Large intestine (tissue), 12 donors: ENCODE measurements at places on chromosomes 12 and 14. TPM values are rescaled to one million over a fixed set of nuclear protein-coding genes. Genes with fewer than 3 reads are reported as not detected.

DNA sequence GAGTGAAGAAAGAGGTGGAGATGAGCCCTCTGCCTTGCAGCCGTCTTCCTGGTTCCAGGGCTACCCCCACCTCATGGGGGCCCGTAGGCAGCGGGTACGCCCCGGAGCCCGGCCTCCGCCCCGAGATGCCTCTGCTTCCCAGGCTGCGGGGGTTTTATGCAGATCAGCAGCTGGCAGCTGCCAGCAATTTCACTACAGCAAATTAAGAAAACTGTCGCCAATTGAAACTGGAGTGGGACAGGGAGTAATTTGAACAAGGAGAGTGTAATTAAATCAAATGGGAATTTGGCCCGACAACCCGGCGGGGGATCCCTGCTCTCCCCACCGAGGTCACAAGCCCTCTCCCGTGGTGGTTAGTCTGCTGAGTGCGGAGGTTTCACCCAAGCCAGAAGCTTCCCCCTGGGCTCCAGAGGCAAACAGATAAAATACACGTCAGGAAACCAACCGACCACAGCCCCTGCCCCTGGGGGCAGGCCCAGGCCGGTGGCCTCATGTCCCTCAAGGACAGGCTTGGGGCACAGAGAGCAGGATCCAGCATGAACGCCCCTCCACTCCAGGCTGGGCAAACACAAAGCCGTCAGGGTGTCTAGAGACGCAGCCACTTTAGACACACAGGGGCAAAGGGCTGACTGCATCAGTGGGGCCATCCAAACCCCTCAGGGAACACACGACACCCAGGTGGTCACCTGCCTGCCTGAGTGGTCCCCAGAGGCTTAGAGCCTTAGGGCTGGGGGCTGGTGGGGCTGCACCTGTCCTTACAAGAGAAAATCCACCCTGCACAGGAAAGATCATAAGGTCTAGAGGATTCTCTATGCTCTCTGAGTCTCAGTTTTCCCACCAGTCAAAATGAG, 53.8 kb downstream of the TESC start:
- peak overlapping the region; percentile 6 for H3K27ac ChIP-seq
- H3K4me3 ChIP-seq: no peak overlapping the region
- H3K4me1 ChIP-seq: peaks cover 41% of the 10 kb centered on the region
- no peaks in the 10 kb centered on the region for H3K27me3 ChIP-seq

SLC38A4 gene
- polyA plus RNA-seq: 1.3 TPM

DNA sequence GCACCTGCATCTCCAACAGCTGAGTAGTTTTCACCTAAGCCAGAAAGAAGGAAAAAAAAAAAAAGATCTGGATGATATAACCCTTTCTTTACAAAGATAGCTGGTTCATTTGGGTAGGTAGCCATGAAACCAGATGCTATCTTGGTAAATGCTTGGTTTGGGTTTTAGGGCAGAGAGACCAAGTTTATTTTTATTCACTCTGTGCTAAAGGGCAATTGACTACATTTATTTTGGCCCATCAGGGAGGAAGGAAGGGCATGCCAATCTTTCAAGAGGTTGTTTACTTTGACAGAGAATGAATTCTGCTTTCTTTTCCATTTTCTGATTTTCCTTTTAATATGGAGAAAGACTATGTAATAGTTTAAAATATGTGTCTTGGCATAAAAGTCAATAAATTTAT, 91.0 kb downstream of the NTN4 start:
- no peaks in the 10 kb centered on the region for H3K4me1 ChIP-seq
- H3K4me3 ChIP-seq: no peak overlapping the region
- H3K27ac ChIP-seq: no peak overlapping the region
- DNase-seq: no peak

KRT72 gene
- polyA plus RNA-seq: 2.0 TPM

DNA sequence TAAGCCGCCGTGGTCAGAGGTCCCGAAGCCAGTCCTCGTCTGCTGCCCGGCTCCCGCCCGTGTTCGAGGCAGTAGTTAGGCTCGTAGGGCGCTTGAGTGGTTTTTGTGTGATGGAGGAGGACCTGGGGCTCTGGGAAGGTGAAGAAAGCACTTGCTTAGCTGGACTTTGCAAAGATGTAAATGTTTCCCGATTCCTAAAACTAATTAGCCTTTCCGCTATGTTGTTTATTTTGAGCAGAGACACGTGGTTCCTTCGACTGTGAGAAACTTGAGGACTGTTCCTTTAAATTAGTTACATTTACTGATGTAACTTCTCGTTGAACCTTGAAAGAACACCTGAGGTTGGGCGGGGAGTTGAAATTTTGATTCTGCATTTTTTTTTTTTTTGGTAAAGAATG, 33.9 kb downstream of the MIA2 start:
- H3K36me3 ChIP-seq: no peaks in the 10 kb centered on the region
- peaks cover 12% of the 10 kb centered on the region for H3K4me1 ChIP-seq
- H3K27ac ChIP-seq: peak overlapping the region; percentile 96
- no peak for DNase-seq

GRCh38 chr12:27426743-27427487, 19.6 kb upstream of the SMCO2 start:
- no peaks in the 10 kb centered on the region for H3K4me1 ChIP-seq
- H3K4me3 ChIP-seq: no peak overlapping the region
- H3K27ac ChIP-seq: no peak overlapping the region
- no peak for DNase-seq

GRCh38 chr12:49776413-49776812, 35.1 kb downstream of the TMBIM6 start:
- peaks cover 7% of the 10 kb centered on the region for H3K27me3 ChIP-seq
- no peaks in the 10 kb centered on the region for H3K4me1 ChIP-seq
- no peaks in the 10 kb centered on the region for H3K36me3 ChIP-seq
- no peak overlapping the region for H3K27ac ChIP-seq

DNA sequence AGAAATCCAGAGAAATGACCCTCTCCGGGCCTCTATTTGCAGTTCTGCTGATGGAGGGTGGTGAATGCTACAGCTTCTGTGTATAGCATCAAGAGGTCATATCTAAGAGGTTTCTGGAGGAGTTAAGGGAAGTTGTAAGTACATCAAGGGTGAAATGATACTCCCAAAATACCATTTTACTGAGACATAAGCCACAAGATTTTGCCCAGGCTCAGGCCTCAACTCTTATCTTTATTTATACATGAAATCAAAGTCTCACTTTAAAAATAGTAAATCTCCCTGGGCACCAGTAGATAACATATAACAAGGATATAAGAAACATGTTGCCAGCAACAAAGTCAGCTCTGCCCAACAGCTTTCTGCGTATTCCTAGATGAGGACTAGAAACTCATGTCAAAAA, 40.4 kb downstream of the NIN start:
- H3K36me3 ChIP-seq: no peaks in the 10 kb centered on the region
- H3K4me1 ChIP-seq: no peaks in the 10 kb centered on the region
- no peak for DNase-seq
- H3K27ac ChIP-seq: no peak overlapping the region
- H3K27me3 ChIP-seq: peaks cover 16% of the 10 kb centered on the region

DNA sequence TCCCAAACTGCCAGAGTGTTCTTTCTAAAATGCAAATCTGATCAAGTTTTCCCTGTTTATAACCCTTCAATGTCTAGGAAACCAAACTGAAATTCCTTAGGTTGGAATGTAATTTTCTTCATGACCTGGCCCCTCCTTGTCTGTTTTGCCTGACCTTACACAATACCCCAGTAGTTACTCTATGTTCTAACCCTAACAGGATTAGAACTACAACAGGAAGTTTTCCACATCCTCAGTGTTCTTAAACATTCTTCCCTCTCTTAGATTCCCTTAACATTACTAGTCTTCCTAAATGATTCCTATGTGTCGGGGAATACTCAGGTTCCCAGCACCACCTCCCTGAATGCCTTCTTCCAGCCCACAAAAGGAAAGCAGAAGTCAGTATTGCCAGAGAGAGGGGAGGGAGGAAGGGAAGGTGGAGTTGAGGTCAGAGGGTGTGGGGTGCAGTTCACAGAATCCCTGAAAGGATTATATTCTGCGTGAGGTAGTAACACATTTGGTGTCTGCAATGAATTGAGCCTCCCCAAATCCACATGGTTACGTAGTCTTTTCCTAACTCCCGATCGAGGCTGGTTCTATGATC, 72.6 kb downstream of the BBS10 start:
- H3K27ac ChIP-seq: no peak overlapping the region
- H3K4me3 ChIP-seq: no peak overlapping the region

AICDA gene
- 1.0 TPM for polyA plus RNA-seq
